Memory B cell (primary cell): ENCODE measurements at places on chromosomes 7 and 10.

DNA sequence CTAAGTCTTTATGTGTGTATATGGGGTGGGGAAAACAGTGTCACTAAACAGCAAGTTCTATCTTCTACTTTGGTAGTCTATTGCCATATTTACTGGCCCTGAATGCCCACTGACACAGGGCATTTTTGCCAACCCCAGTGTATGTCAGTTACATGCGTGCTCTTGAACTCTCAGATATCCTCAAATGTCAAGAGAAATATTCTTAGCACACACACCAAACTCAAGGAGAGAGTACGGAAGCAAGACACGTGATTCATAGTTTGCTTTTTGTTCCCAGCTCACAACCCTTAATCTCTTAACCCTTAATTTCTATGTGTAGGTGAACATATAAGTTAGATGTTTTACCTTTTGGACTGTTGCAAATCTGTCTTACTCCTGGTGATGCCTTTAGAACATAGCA, 39.3 kb downstream of the EPC1 start:
- DNase-seq: no peak

DNA sequence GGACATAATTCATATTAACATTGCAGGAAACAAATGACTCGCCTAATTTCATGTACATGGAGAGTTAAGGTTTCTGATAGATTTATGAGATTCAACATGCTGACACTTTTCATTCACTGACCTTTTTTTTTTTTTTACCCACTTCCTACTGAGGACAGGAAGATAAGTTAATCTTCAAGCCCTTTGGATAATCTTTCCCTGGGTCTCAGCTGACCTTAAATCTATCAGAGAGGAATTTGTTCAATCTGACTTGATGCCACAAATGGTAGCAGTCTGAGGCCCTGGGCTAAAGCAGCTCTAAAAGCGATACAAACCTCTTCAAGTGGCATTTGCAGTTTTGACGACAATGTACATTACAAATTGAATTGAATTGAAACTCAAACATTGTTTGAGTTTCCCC, 493.3 kb upstream of the SORCS1 start:
- no peak for DNase-seq

- DNase-seq: no peak
Observed at GRCh38 chr7:72413290-72413689, 1.2 kb upstream of the CALN1 start.

GRCh38 chr10:95480901-95481491, 80.2 kb downstream of the SORBS1 start:
- no peak for DNase-seq

DNA sequence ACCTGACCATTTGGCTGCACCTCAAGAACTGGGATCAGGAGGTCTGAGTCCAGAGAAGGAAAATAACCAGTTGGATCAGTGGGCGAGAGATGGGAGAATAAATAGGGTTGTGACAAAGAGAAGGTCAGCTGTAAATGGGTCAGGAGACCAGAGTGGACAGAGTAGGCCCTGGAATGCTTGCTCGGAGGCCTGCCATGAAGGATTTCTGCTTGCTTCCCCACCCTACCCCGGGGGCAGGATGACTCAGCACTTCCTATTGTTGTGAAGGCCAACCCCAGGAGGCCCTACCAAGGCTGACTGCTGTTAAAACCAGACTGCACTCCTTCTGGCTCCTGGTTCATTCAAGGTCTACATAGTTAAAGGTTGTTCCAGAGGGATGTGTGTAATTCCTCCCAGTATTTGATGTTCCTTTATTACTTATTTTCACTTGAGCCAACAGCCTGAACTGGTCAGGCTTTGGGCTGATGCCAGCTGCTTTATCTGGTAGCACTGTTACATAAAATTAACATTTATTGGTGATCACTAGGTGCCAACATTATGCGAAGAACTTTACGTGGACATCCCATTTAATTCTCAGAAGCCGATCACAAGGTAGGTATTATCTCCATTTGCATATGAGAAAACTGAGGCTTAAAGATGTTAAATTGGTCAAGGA, 27.3 kb upstream of the IFRD1 start:
- no peak for DNase-seq

DNA sequence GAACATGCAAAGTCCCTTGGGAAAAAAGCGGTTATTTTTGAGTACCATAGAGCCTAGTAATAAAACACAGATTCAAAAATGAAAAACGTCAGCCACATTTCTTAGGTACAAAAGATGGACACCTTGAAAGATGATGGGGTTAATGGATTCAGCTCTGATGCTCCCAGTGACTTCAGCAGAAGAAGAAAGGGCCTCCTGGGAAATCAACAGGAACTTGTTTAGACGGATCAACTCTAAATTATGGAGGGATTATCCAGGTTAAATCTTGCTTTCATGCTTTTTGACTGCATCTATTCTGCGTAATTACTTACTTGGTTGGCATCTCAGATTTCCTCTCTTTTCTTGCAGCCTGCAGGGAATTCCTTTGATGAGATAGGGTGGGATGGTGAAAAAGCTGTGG, 82.5 kb downstream of the TMEM178B start:
- no peak for DNase-seq

DNA sequence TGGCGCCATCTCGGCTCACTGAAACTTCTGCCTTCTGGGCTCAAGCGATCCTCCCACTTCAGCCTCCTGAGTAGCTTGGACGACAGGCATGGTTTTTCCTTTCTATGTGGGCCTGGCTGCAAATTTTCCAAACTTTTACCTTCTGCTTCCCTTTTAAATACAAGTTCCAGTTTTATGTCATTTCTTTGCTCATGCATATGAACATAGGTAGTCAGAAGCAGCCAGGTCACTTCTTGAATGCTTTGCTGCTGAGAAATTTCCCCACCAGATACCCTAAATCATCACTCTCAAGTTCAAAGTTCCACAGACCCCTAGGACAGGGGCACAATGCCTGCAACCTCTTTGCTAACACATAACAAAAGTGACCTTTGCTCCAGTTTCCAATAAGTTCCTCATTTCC, 21.6 kb upstream of the RPEL1 start:
- DNase-seq: no peak

GRCh38 chr10:33106767-33107166, 148.7 kb upstream of the ITGB1 start:
- DNase-seq: no peak

- no peak for DNase-seq
Observed at GRCh38 chr7:149751043-149751775, 22.2 kb downstream of the ZNF467 start.

GRCh38 chr10:5987747-5988146, 10.4 kb upstream of the IL15RA start:
- no peak for DNase-seq

- DNase-seq: no peak
Observed at GRCh38 chr10:84521013-84521412, 192.6 kb downstream of the CCSER2 start.

GRCh38 chr10:93844979-93845626, 48.7 kb upstream of the SLC35G1 start:
- no peak for DNase-seq

- DNase-seq: no peak
Observed at GRCh38 chr10:132955479-132955878, 13.1 kb upstream of the CFAP46 start.

- DNase-seq: no peak
Observed at GRCh38 chr10:76618641-76619040, 1019.0 kb downstream of the KCNMA1 start.

DNA sequence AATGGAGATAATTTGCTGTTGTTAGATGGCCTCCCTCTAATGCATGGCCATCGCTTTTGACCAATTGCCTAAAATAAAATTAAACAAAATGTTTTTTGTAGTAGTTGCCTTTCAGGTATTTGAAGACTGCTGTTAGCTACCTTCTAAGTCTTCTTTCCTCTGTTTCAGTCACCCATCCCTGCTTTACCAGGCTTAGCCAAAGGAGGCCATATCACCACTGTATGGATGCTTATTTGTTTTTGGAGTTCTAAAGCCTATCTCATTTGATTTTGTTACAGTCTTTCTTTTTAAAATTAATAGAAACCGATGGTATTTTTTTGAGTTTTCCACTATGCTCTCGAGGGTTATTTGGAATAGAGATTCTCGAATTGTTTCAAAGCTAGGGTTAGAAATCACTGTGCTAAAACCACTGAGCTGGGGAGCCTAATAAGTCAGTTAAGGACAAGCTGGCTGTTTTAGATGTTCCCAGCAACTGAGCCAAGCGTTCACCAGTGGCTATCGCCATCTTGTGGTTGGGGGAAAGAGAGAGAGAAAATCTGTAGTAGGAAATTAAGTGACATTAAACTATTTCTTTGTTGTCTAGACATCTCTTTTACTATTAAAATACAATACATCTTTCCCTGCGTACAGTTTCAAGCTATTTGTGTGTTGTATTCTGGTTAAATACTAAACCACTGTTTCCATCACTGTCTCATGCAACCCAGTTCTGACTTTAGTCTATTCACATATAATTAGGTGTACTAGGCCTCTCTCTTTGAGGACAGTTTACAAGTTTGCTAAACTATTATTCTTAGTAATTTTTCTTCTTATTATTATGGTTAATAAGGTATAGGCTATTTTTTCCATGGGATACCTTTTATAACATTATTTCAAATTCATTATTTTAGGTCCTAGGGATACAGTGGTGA, 52.2 kb downstream of the GPR158 start:
- no peak for DNase-seq

GRCh38 chr10:49441488-49442476, 45.9 kb upstream of the DRGX start:
- DNase-seq: no peak

GRCh38 chr10:50387732-50388073, 136.4 kb upstream of the ASAH2 start:
- DNase-seq: no peak

- no peak for DNase-seq
Observed at GRCh38 chr7:80017101-80017698, 117.4 kb upstream of the GNAI1 start.

DNA sequence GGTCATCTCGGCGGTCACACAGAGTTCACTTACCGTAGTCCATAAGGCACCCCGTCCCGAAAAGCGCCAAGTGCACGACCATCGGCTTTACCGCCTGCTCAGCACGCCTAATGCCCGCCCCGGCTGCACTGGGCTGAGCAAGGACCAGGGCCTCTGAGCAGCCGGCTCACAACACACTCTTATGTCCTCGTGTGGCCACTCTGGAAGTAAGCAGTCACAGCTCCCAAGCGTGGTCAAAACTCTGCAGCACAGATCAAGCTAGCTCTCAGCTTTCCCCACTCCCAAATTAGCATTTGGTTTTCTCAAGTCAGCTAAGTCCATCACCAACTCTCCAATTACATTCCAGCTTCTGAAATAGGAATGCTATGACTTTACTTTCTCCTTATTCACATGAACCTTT, 57.7 kb downstream of the MAD1L1 start:
- no peak for DNase-seq

GRCh38 chr10:5814110-5815107, 1.2 kb upstream of the GDI2 start:
- DNase-seq: no peak

- DNase-seq: no peak
Observed at GRCh38 chr10:133173860-133174640, 14.0 kb downstream of the KNDC1 start.

- DNase-seq: peak; percentile 71
Observed at GRCh38 chr10:103244666-103245271, 918 bp upstream of the RPEL1 start.

DNA sequence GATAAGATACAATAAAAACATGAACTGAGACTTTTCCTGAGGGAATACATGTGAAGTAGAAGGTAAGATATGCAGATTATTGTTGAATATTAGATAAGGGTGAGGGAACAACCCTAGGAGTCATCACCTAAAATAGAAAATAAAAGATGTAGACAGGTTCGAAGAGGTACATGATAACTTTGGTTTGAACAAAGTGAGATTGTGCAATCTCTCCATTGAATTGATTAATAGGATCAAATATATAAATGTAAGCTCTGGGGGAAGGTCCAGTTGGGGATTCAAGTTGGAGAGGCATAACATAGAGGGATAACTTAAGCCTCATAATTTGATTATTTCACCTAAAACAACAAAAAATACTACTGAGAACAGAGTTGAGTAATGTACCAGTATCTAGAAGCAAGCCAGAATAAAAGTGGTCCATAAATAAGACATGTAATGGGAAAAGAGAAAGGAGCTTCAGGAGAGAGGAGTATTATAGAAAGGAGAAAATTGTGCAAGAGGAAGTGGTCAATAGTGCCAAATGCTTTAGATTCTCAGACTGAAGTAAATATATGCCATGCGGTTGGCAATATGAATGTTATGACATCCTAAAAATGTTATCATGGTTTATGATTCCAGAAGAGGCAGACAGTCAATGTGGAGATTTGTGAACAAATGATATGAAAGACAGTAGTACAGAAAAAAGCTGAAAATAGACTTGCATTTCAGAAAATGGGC, 282.3 kb upstream of the CHRM2 start:
- DNase-seq: no peak
